ENCODE measurements at places on chromosomes 2 and 18. TPM values are rescaled to one million over a fixed set of nuclear protein-coding genes. Genes with fewer than 3 reads are reported as not detected.

Gene TSHZ1
- 32.8 TPM for total RNA-seq

Gene DSG2
- total RNA-seq = 0.16 TPM

Gene GALR1
- total RNA-seq = not detected

Gene CNGA3
- not detected for total RNA-seq

Gene RGPD3
- not detected for total RNA-seq

Gene EPB41L3
- total RNA-seq = 1.4 TPM

Gene SP140
- total RNA-seq = 23.1 TPM

Gene CSRNP3
- not detected for total RNA-seq

Gene LYPD6
- not detected for total RNA-seq

Gene CYP26B1
- total RNA-seq = not detected

Gene IL1F10
- not detected for total RNA-seq

Gene IL1A
- total RNA-seq = not detected

Gene NPAS2
- 4.1 TPM for total RNA-seq

DNA sequence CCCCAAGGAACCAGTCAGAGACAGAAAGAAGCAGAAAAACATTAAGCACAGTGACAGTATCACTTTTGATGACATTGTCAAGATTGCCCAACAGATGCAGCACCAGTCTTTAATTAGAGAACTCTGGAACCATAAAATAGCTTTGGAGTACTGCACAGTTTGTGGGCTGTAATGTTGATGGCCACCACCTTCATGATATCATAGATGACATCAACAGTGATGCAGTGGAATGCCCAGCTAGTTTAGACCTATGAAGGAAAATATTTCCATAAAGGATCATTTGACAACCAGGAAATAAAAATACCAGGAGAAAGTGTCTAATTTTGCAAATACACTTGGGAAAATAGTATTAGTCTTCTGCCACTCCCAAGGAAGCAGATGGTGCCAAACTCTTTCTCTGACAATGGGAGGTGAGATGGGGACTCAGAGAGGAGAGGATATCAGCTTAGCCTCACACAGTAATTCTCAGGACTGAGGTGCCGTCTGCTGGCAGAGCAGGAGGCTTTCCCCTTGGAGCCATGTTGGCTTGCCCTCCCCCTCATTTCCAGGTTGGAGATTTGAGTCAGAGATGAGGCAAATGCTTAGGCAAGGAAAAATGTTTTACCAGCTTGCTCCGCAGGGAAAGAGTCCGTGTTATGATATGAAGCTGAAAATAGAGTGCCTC, 107.5 kb upstream of the CELF4 start:
- no peak for DNase-seq

DNA sequence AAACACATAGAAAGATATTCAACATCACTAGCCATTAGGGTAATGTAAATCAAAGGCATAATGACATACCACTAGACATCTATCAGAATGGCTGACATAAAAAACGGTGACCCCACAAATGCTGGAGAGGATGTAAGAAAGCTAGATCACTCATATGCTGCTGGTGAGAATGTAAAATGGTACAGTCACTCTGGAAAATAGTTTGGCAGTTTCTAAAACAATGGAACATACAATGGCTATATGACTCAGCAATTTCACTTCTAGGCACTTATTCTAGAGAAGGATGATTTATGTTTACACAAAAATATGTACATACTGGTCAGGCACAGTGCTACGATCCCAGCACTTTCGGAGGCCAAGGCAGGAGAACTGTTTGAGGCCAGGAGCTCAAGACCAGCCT, 87.3 kb downstream of the COLEC12 start:
- DNase-seq = no peak

DNA sequence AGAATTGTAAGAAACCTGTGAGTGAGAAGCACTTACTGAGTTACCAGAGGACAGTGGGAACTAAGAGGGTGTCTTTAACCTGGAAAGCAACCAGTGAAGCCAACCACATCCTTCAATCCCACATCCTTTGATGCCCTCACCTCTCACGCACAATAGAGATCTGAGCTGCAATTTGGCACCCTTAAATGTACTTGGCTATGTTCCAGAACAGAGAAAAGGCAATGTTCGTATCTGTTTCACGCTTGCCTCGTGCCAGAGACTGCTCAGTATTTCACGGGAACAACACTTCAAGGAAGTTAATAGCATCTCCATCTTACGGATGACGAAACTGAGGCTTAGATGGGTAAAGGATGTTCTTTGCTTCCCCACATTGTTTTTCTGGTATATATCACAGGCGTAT, 167.4 kb downstream of the DPP10 start:
- DNase-seq = no peak

- no peak for DNase-seq
Observed at GRCh38 chr2:240986787-240987411, 11.5 kb upstream of the SNED1 start.

DNA sequence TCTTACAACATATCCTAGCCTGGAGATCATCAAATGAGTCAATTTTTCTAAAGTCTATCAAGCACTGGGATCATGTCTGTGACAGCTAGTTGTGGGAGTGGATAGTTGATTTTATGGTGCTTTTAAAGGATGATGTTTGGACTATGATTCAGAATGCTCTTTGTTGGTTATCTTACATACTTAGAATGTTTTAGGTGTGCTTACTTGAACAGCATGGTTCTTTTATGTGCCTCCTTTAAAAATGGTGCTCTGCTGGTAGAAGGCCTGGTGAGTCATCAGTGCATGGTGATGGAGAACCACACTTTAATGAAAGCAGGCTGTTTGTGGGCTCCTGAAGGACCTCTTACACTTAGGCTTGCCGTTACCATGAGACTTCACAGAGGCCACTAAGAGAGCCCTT, 682.7 kb upstream of the FANCL start:
- DNase-seq = no peak

GRCh38 chr18:76765649-76766048, 56.7 kb upstream of the ZNF236 start:
- DNase-seq = no peak

- no peak for DNase-seq
Observed at GRCh38 chr2:135099802-135100483, 47.9 kb downstream of the RAB3GAP1 start.

- no peak for DNase-seq
Observed at GRCh38 chr2:166653185-166653813, 159.2 kb upstream of the SCN7A start.

- DNase-seq = no peak
Observed at GRCh38 chr2:172376016-172376415, 51.4 kb upstream of the ITGA6 start.

GRCh38 chr2:107602801-107603200, 223.9 kb upstream of the RGPD4 start:
- no peak for DNase-seq

DNA sequence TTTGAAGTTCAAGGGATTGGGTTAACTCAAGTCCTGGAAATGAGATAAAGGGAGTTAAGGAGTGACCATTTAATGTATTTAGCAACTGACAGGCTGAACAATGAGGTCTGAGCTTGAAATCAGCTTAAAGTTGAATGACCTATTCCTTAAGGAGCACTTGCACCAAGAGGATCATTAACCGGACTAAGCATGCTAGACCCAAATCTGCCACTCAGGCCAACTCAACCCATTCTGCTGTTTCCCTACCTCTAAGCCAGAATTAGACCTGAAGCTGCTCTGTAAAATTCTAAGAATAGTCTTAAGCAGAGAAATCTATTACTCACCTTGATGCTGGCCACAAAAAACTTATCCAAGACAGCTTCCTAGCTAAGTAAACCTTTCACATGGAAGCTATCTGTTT, 59.8 kb downstream of the SPRED2 start:
- no peak for DNase-seq

DNA sequence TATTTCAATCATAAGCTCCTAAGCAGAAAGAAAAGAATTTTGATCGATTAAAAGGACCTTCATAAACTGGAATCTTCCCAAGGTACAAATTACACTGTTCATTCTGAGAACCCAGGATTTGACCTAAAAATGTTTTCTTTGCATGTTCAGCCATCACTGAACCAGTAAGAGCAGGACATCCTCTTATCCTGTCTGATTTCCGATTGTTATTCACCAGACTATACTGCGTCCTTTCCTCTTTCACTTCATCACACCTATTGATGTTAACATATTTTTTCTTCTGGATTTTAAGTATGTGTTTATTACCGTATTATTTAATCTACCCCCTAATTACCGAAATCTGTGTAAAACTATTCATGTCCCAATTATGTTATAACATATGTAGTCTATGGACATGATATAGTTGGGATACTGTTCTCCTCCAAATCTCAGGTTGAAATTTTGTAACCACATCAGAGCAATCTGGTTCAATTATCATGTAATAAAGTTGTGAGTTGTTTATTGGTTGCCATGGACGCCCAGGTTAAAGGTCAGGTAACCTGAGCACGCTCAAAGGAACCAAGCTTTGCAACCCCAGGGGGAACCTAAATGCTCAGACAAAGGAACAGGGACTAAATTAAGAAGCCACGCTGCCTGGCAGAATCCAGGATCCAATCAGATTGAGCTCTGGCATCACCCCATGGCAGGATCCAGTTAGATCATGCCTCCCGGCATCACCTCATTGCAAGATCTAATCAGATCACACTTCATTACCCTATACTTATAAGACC, 11.6 kb upstream of the TBC1D8 start:
- no peak for DNase-seq

GRCh38 chr2:38171208-38171855, 95.4 kb upstream of the CYP1B1 start:
- no peak for DNase-seq

GRCh38 chr2:183078163-183078463, 434 bp upstream of the DUSP19 start:
- no peak for DNase-seq

- no peak for DNase-seq
Observed at GRCh38 chr2:202104286-202104870, 31.3 kb downstream of the KIAA2012 start.

GRCh38 chr2:80102026-80102425, 202.5 kb downstream of the LRRTM1 start:
- no peak for DNase-seq

GRCh38 chr2:107595285-107595684, 231.4 kb upstream of the RGPD4 start:
- DNase-seq = no peak

- DNase-seq = no peak
Observed at GRCh38 chr2:84212611-84213314, 246.3 kb downstream of the SUCLG1 start.

DNA sequence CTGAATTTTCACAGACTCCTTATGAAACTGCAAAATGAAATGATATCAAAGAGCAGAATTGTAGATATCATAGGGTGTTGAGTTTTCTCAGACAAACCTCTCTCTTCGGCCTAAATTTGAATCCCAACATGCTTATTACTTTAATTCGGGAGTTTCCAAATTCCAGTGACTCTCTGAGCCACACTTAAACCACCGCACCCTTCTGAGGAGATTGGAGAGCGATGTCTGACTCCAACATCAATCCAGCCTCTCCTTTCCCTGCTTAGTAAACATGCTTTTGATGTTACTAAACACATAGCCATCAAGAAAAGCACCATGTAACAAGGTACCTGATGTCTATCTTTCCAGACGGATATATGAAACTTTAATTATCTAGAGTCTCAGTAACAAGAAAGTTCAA, 103.1 kb upstream of the ARHGAP28 start:
- DNase-seq = no peak

DNA sequence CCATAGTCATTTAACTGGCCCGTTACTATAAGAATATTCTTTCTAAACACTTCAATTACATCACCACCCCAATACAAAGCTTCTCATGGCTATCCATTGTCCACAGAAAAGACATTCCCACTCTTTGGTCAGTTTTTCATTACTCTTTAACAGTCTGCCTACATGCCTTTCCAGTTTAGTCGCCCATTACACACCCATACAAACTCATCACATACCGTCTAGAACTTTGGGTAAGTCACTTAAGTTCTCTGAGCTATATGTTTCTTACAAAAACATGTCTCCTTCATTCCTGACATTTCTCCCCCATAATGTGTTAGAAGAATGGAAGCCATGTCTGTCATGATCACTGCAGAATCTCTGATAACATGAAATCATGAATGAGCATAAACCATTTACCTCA, 108.2 kb upstream of the STK17B start:
- DNase-seq = no peak

DNA sequence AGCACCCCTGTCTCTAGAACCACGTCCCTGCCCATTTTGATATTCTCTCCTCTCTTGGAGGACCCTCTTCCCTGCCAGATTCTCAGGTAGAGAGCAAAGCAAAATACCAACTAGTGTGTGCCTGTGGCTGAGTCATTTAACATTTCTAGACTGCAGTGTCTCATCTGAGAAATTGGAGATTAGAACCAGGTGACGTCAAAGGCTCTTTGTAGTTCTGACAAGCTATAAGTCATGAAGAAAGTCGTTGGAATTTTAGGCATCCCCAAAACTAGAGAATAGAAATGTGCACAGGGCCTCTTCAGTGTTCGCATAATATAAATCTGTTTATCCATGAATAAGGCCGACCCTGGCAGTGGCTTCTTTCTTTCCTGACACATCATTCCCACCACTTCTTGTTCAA, 74.4 kb upstream of the TANC1 start:
- DNase-seq = no peak

GRCh38 chr18:8787371-8787670, 82.0 kb downstream of the MTCL1 start:
- DNase-seq = no peak

DNA sequence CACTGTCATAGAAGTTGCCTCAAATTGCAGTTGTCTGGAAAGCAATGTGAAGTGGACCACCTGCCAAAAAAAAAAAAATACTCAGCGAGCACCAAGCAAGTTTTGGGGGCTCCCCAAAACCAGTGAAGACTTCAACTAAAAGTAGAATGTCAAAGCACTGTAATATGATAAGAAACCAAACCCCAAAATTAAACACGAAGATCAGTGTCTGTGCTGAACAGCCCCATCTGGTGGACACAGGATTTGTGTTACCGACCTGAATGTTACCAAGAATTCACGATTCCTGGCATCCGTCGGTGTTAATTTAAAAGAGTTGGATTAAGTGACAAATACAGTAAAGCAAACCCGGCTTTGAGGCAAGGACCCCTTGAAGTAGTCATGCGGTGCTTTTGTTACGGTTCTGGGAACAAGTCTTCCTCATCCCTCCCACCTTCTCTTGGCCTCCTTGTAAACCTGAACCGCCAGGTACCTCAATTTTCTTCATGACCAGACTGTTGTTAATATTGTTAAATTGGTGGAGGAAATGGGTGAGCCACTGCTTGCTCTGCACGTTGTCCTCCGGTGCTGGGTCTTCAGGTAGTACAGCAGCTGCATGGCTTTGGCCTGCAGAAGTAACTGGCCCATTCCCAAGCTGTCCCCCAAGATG, 31.3 kb upstream of the SSB start:
- DNase-seq = peak; percentile 58

All from naive thymus-derived CD8-positive, alpha-beta T cell (primary cell).